Immature natural killer cell (primary cell): ENCODE measurements at places on chromosomes 5 and 9. TPM values are rescaled to one million over a fixed set of nuclear protein-coding genes. Genes with fewer than 3 reads are reported as not detected.

- H3K27ac ChIP-seq = no peak overlapping the region
- no peak for DNase-seq
- no peaks in the 10 kb centered on the region for H3K4me1 ChIP-seq
- H3K27me3 ChIP-seq = peaks cover 4% of the 10 kb centered on the region
- H3K36me3 ChIP-seq = peaks cover 5% of the 10 kb centered on the region
- H3K4me3 ChIP-seq = no peak overlapping the region
Observed at GRCh38 chr5:43362725-43363435, 49.3 kb downstream of the CCL28 start.

GRCh38 chr9:20015427-20015931, 226.6 kb upstream of the SLC24A2 start:
- DNase-seq = no peak
- no peaks in the 10 kb centered on the region for H3K36me3 ChIP-seq
- no peak overlapping the region for H3K4me3 ChIP-seq
- no peaks in the 10 kb centered on the region for H3K4me1 ChIP-seq

DNA sequence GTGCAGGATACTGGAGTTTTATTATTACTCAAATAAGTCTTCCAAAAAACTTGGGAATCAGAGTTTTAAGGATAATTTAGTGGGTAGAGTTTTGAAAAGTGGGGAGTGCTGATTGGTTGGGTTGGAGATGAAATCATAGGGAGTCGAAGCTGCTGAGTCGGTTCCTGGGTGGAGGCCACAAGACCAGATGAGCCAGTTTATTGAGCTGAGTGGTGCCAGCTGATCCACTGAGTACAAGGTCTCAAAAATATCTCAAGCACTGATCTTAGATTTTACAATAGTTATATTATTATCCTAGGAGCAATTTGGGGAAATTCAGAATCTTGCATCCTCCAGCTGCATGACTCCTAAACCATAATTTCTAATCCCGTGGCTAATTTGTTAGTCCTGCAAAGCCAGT, 804.9 kb upstream of the SEMA6A start:
- H3K27me3 ChIP-seq = peaks cover 2% of the 10 kb centered on the region
- DNase-seq = no peak
- no peak overlapping the region for H3K4me3 ChIP-seq
- no peak overlapping the region for H3K27ac ChIP-seq
- no peaks in the 10 kb centered on the region for H3K36me3 ChIP-seq

DNA sequence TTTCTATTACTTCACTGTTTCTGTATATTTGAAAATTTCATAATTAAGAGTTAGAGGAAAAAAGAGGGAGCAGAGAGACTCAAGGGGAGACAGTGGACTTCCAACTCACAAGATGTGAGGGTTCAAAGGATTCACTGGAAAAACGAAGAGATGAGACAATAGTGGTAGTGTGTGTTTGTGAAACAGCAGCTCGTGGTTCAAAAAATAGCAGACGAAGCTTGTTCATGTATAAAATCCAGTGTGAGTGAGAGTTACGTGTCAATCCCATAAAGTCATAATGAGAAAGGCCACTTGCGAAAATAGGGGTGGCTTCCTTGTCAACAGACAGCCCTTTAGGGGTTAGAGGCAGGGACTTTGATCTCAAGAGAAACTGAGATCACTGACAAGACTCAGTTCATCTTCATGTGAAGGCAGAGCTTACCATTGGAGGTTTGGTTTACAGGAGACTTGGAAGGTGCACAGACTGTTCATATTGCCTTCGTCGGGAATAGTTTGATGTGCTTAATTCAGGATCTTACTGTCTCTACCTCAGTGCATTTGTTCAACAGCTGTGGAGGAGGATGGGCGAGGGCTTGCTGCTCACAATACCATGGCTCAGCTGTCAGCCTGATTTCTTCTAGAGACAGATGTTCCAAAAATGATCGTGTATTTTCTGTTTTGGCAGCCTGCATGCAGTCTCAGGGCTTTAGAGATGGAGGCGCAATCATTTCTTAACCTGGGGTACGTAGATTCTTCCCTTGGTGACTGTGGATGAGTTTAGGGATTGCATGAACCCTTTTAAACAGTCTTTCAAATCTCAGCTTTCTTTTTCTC, 105.7 kb upstream of the KLF9 start:
- no peak overlapping the region for H3K27ac ChIP-seq
- H3K36me3 ChIP-seq = peaks cover 3% of the 10 kb centered on the region
- DNase-seq = no peak

DNA sequence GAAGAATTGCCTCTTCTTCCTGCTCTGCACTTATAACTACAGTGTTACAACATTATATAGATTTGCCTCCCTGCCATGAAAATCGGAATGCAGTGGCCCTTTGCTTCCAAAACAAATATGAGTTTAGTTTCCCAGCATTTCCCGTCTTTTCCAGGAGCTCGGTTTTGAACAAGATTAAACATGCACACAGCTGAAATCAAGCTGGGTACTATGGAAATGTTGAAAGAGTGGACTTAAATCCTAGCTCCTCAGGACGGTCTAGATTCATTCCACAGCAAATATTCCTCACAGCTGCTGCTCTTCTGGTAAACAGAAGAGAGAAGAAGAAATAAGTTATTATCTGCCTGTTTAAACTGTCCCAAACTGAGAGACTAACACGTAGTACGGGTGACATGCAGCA, 161.4 kb downstream of the PIK3R1 start:
- H3K27me3 ChIP-seq = no peaks in the 10 kb centered on the region
- no peak overlapping the region for H3K4me3 ChIP-seq
- H3K36me3 ChIP-seq = no peaks in the 10 kb centered on the region
- no peak for DNase-seq
- peak overlapping the region; percentile 60 for H3K27ac ChIP-seq

DNA sequence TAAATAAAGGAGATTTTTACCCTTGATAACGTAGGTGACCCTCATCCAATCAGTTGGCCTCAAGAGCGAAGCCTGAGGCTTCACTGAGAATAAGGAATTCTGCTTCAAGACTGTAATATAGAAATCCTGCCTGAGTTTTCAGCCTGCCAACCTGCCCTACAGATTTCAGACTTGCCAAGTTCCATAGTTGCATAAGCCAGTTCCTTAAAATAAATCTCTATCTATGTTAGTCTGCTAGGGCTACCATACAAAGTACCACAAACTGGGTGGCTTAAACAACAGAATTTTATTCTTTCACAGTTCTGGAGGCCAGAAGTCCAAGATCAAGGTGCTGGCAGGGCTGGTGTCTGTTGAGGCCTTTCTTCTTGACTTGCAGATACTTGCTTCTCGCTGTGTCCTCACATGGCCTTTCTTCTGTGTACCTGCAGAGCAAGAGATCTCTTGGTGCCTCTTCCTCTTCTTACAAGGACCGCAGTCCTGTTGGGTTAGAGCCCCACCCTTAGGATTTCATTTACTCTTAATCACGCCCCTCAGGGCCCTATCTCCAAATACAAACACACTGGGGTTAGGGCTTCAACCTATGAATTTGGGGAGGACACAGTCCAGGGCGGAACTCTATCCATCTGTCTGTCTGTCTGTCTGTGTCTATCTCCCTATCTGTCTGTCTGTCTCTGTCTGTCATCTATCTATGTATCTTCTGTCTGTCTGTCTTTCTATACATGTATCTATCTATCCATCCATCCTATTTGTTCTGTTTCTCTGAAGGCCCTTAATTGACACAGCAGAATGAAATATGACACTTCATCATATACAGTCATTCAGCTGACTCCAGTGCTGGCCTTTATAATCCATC, 17.0 kb upstream of the CMBL start:
- no peaks in the 10 kb centered on the region for H3K4me1 ChIP-seq
- H3K36me3 ChIP-seq = no peaks in the 10 kb centered on the region
- DNase-seq = no peak
- H3K4me3 ChIP-seq = no peak overlapping the region
- no peaks in the 10 kb centered on the region for H3K27me3 ChIP-seq

DNA sequence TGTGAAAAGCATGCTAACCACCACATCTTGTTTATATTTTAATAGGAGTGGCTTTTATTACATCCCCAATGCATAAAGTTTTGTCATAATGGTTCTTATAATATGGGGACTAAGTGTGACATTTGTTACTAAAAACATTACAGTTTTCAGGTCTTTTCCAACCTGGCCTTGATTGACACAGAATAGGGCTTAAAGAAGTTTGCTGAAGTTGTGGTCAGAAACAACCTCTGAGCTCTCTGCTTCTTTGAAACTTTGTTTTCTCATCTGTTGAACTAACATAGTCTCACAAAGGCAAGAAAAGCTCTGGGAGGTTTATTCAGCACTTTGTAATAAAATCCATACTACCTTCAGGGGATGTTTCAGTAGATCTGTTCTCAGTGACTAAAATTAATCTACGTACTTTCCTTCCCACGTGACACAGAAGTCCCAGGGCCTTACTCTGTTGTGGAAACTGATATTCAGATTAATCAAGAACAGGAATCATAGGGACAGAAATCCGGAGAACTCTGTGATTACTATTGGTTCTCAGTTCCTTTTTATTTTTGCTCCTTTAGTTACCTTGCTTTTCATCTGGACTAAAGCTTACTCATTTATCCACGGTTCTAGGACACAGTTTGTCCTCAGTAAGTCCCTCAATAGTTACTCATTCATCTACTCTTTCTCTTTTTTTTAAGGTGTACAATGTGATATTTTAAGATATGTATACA, 289.0 kb upstream of the EFNA5 start:
- DNase-seq = no peak
- H3K4me1 ChIP-seq = peaks cover 10% of the 10 kb centered on the region
- H3K4me3 ChIP-seq = no peak overlapping the region
- peaks cover 9% of the 10 kb centered on the region for H3K36me3 ChIP-seq
- H3K27ac ChIP-seq = no peak overlapping the region

GRCh38 chr9:4569101-4569500, 78.8 kb downstream of the SLC1A1 start:
- H3K27me3 ChIP-seq = no peaks in the 10 kb centered on the region
- peaks cover 9% of the 10 kb centered on the region for H3K4me1 ChIP-seq
- H3K27ac ChIP-seq = no peak overlapping the region
- no peak for DNase-seq
- no peak overlapping the region for H3K4me3 ChIP-seq
- no peaks in the 10 kb centered on the region for H3K36me3 ChIP-seq

- no peak overlapping the region for H3K4me3 ChIP-seq
- H3K27ac ChIP-seq = no peak overlapping the region
- no peak for DNase-seq
- H3K36me3 ChIP-seq = no peaks in the 10 kb centered on the region
- H3K27me3 ChIP-seq = peaks cover 14% of the 10 kb centered on the region
Observed at GRCh38 chr9:76904661-76905457, 1.1 kb downstream of the PRUNE2 start.

DNA sequence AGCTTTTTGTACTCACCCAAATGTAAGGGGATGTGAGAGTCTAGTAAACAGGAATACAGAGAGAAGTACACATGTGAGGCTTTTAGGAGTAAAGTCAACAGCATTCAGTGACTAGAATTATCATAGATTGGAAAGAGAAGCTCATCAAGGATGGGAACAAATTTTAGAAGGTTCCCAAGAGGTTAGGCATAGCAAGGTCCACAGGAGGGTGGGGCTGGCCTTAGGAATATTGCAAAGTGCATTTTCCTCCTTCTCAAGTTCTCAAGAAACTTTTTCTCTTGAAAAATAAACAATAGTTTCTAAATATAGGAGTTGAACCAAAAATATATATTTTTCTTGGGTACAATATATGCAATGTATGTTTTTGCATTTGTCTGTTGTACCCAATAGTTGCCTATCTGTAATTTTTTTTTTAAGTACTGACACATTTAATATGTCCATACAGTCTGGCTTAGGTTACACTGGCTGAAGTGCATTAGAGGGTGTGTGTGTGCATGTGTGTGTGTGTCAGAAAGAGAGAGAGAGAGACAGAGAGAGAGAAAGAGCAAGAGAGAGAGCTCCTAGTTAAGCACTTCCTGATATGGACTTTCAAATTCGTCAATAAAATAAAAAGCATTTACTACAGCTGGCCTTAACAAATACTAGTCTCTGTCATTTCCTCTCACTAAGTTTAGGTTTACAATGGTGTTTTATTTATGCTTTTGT, 62.2 kb downstream of the SNX18 start:
- no peak overlapping the region for H3K4me3 ChIP-seq
- H3K27ac ChIP-seq = peak overlapping the region; percentile 37
- no peaks in the 10 kb centered on the region for H3K27me3 ChIP-seq
- peaks cover 6% of the 10 kb centered on the region for H3K36me3 ChIP-seq
- no peak for DNase-seq

DNA sequence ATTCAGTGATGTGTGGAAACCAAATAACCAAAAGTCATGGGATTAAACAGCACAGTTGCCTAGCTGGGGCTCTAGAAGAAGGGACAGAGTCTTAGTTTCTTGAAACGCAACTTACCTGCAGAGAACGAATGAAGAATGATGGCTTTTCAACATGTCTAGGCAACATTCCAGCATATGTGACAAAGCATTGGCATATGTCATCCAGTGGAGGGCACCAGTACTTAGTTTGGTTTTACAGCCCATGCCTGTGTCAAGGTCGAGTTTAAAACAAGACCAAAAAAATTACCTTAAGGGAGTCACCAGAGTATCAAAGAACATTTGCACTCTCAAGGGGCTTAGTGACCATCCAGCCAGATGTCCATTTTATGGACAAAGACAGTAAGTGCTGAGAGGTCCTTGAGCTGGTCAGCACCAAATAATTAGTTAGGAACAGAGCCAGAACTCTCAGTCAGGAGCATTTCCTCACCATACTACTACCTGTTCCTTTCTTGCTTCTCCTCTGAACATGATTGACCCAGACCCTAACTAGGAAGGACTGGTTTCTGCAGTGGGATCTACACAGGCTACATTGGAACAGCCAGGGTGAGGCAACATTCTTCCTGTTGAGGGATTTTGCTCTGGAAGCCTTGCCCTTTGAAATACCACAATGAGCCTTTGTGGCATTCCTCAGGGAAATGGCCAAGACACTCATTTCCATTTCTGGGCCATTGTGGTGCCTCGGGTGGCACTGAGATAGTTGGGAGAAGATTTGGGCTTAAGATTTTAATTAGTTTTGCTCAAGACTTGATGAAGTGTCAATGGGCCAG, 75.4 kb upstream of the ANKH start:
- H3K27ac ChIP-seq = no peak overlapping the region
- H3K36me3 ChIP-seq = no peaks in the 10 kb centered on the region
- peaks cover 3% of the 10 kb centered on the region for H3K27me3 ChIP-seq
- no peaks in the 10 kb centered on the region for H3K4me1 ChIP-seq

SLC6A3 gene
- polyA plus RNA-seq = not detected

FBXO38 gene
- 33.4 TPM for polyA plus RNA-seq

ABO gene
- 0.03 TPM for polyA plus RNA-seq

TMEM174 gene
- polyA plus RNA-seq = not detected

UGCG gene
- polyA plus RNA-seq = 6.8 TPM

PCDHB10 gene
- not detected for polyA plus RNA-seq

GLRA1 gene
- not detected for polyA plus RNA-seq

PRDM9 gene
- polyA plus RNA-seq = not detected
